ENCODE measurements at places on chromosomes 1 and 21. TPM values are rescaled to one million over a fixed set of nuclear protein-coding genes. Genes with fewer than 3 reads are reported as not detected.

DNA sequence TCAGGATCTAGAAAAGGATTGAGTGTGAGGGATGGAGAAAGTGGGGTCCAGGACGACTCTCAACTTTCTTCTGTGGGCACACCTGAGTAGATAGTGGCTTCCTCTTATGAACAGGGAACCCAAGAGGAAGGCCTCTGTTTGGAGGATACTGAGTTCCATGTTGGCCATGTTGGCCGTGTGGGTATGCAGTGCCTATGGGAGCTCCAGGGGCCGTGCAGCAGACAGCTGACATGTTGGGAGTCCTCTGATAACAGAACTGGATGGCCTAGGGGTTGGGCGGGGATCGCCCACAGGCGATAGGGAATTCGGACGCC is 43.0 kb downstream of the TMEM53 start:
- H3K27ac ChIP-seq, result peak overlapping the region; percentile 88
- H3K27me3 ChIP-seq, result no peaks in the 10 kb centered on the region
- peaks cover 6% of the 10 kb centered on the region for H3K36me3 ChIP-seq
- no peak for DNase-seq
- H3K4me1 ChIP-seq, result peaks cover 27% of the 10 kb centered on the region
- peak overlapping the region; percentile 70 for H3K4me3 ChIP-seq

DNA sequence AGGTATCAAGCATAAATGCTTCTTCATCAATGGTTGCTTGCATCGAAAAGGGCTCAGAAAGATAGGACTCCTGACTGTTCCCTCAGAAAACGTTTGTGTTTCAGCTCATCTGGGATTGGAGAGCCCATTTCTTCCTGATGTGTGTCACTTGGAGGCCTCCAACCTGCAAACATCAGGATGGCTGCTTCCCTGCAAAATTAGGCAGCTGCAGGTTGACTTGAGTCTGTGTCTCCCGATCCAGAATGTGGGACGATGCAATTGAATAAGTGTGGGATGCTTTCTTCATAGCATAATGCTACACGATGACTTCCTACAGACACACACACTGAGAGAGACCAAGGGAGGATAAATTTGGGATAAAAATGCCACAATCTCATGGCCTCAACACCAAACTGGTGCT is 42.2 kb downstream of the OLIG1 start:
- H3K27me3 ChIP-seq, result peaks cover 91% of the 10 kb centered on the region
- no peak overlapping the region for H3K27ac ChIP-seq
- H3K36me3 ChIP-seq, result no peaks in the 10 kb centered on the region
- no peaks in the 10 kb centered on the region for H3K4me1 ChIP-seq
- no peak overlapping the region for H3K4me3 ChIP-seq
- no peak for DNase-seq

INSRR gene
- not detected for total RNA-seq

DNA sequence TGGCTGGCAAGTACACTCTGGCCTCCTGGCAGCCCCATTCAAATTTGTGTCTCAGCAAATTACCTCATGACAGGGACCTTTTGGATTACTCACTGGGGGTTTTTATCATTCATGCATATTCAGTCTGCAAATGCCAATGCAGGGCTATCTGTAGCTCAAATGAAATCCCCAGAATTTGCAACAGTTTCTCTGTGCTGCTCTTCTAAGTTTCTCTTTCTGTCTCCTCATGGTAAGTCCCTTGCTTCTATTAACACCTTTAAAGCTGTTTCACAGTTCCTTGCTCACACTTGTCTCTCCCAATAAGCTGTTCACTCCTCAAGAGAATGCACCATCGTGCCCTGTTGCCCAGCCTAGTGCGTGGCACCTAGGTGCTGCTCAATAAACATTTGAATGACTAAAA is 3.3 kb upstream of the FAM78B start:
- H3K4me3 ChIP-seq, result no peak overlapping the region
- DNase-seq, result no peak
- peaks cover 9% of the 10 kb centered on the region for H3K27me3 ChIP-seq

- H3K4me3 ChIP-seq, result peak overlapping the region; percentile 56
- H3K27me3 ChIP-seq, result no peaks in the 10 kb centered on the region
- no peaks in the 10 kb centered on the region for H3K36me3 ChIP-seq
- DNase-seq, result no peak
- H3K27ac ChIP-seq, result no peak overlapping the region
These were observed 906 bp upstream of the ADARB1 start for GRCh38 chr21:45073301-45074047.

GRCh38 chr1:164363980-164364379 is 195.0 kb upstream of the PBX1 start:
- H3K4me1 ChIP-seq, result no peaks in the 10 kb centered on the region
- H3K36me3 ChIP-seq, result no peaks in the 10 kb centered on the region
- H3K4me3 ChIP-seq, result no peak overlapping the region
- no peak for DNase-seq

C4BPA gene
- not detected for total RNA-seq

KRTAP21-1 gene
- not detected for total RNA-seq

DNA sequence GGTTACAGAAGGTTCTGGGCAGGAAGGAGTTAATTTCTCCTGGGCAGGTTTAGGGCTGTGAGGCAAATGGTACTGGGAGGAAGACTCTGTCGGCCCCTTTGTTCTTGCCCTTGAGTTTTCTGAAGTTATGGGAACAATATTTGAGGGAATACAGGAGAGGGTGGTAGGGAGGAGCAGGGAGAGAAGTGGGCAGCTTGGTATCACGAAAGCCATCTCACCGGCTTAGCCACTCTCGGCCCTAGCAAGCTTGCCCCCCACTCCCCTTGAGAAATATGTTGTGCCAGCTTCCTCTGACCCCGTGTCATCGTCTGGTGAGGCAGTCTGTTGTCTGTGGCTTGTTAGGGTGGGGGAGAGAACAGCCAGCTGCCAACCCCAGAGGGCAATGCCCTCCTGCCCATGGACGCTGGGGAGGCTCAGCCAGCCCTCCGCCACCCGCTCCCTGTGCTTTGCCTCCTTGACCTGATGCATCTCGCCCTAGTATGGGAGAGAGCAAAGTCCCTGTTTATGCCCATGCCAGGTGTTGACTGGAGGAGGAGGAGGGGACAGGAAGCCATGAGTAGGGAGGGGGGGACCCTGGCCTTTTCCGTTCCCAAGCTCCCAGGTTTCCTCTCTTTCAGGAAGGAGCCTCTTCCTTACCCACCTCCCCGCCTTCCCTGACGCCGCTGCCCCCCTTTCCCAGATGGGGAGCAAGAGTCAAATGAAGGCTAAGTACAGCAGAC is 1.2 kb downstream of the EFNA1 start:
- H3K36me3 ChIP-seq, result no peaks in the 10 kb centered on the region
- peaks cover 44% of the 10 kb centered on the region for H3K4me1 ChIP-seq
- no peak for DNase-seq
- peak overlapping the region; percentile 55 for H3K4me3 ChIP-seq

DNA sequence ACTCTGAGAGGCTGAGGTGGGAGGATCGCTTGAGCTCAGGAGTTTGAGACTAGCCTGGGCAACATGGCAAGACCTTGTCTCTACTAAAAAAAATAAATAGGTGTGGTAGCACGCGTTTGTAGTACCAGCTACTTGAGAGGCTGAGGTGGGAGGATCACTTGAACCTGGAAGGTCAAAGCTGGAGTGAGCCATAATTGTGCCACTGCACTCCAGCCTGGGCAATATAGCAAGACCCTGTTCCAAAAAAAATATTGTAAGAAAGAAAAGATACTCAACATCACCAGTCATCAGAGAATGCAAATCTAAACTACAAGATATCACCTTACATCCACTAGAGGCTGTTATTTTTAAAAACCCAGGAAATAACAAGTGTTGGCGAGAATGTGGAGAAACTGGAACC is 32.5 kb downstream of the ZNF644 start:
- H3K27ac ChIP-seq, result no peak overlapping the region
- DNase-seq, result no peak
- no peaks in the 10 kb centered on the region for H3K27me3 ChIP-seq
- H3K4me1 ChIP-seq, result no peaks in the 10 kb centered on the region
- H3K36me3 ChIP-seq, result no peaks in the 10 kb centered on the region

DNA sequence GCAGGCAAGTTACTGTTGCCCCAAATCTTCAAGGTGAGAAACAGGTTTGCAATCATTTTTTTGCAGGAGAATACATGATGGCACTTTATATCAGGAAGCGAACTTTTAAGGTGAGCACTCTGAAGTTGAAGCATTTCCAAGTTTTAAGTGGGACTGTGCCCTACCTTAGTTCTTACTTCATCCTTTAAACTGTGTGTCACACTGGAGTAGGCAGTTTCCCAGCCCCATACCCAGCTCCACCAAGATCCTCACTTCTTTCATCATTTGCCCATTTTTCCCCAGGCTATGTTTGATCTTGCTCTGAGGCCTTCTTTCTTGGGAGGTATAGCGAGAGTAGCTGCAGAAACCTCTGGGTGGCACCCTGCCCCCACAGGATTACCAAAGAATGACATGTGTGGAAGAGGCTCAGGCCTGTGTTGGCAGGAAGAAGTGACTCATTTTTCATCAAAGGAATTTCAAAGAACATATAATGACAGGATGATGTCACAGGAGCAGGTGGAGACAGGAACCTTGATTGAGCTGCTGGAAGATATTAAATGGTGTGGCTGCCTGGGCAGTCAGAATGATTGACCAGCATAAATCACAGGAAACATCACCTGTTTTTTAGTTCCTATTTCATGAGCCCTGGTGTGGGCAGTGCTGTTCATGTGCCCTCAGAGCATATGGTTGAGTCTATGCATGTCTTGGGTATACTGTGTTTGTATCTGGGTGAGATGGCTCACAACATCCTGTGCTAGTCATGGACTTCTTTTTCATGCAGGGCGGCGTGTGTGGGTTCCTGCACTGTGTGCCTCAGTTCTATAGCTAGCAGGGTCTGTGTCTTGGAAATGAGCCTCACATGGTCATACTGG is 20.8 kb upstream of the MACF1 start:
- DNase-seq, result peak; percentile 78
- no peak overlapping the region for H3K4me3 ChIP-seq
- H3K36me3 ChIP-seq, result no peaks in the 10 kb centered on the region
- H3K4me1 ChIP-seq, result peaks cover 36% of the 10 kb centered on the region

DNA sequence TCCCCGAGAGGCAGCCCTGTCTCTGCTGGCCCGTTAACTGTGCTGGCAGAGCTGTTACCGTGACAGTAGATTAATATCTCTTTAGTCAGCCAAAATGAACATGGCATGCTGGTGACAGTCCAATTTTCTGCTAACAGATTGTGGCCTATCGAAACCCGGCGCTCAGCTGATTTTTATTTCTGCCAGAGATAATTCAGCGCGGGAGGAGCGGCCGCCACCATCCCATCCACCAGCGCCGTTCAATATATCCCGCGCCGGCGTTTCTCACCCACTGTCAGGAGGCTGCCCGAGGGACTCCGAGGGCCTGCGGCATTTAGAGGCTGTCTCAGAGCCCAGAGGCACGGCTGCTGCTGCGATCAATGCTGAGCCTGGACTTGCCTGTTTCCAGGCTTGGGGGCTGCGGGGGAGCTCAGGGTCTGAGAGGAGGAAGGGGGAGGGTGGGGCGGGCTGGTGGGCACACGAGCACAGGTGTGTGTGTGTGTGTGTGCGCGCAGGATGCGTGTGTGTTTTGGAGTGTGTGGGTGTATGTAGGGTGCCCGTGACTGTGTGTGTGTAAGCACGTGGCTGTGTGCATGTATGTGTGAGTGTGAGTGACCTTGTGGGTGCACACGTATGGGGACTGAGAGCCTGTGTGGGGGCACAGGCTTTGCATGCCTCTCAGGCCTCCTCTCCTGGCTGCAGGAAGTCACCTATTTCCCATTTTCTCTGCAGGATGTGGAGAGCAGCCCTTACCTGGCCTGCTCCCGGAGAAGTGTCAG is 109.7 kb upstream of the ACTRT2 start:
- DNase-seq, result no peak
- H3K4me3 ChIP-seq, result no peak overlapping the region
- no peak overlapping the region for H3K27ac ChIP-seq
- H3K36me3 ChIP-seq, result no peaks in the 10 kb centered on the region
- no peaks in the 10 kb centered on the region for H3K4me1 ChIP-seq
- no peaks in the 10 kb centered on the region for H3K27me3 ChIP-seq

GRIK1 gene
- not detected for total RNA-seq

DNA sequence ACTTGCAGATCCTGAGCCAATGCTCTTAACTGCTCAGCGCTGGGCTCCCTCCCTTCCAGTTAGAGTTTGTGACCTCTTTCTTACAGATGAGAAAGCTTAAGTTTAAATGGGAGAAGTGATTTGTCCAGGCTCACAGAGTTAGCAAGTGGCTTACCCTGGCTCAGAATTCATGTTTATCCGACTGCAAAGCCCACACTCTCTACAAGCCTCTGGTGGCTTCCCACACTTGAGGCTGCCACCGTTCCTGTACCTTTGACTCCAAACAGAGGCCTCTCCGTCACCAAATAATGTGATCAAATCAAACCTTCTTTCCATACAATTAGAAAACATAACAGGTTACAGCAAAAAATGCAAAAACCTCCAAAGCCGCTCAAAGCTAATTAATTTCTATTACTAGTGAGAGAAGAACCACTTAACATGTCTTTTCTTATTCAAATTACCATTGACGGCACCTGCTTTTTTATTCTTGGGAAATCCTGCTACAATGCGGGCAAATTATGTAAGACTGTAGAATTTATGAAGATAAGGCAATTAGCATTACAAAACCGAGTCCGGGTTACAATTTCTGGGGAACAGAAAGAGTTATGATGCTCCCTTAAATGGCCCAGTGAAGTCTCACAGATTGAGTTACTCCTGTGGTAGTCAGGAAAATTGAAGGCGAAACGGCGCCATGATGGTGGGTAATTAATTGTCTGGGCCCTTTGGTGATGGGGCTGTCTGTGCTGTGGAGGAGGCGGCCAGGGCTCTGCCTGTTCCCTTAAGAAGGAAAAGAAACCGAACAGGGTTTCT is 324.3 kb upstream of the POU3F1 start:
- H3K27ac ChIP-seq, result no peak overlapping the region
- H3K27me3 ChIP-seq, result peaks cover 2% of the 10 kb centered on the region
- H3K4me1 ChIP-seq, result no peaks in the 10 kb centered on the region
- no peak for DNase-seq
- H3K4me3 ChIP-seq, result no peak overlapping the region
